ENCODE measurements at places on chromosomes 5 and 9.

DNA sequence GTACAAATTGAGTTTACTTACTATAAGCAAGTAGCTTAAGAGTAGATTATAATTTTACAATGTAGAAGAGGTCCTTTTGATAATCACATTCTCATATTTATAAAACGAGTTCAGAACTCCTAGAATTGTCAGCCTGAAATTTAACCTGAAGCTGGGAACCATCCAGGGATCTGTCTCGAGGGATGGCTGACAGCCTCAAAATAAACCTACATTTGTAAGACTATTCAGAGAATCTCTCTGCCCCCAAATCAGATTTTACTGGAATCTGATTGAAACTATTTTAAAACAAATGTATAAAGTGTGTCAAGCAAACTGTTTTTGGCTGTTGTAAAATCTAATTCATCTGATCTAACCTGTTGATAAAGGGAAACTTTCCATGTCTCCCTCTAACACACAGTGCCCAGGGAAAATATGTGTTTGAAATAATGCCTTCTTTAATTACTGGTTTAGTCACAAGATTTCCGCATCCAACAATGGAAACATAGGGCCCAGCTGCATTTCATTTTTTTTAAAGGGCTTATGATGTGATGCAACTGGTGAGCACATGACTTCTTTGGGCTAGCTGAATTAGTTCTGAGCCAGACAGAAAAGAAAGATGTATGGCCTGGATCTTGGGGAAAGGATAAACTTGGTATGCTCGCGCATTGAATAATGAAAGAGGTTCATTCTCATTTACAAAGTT, 30.3 kb downstream of the SLC25A46 start:
- DNase-seq, result no peak

GRCh38 chr5:174693697-174694385, 30.5 kb upstream of the MSX2 start:
- no peak for DNase-seq

- DNase-seq, result no peak
Observed at GRCh38 chr9:89496645-89497256, 1.2 kb downstream of the SEMA4D start.

DNA sequence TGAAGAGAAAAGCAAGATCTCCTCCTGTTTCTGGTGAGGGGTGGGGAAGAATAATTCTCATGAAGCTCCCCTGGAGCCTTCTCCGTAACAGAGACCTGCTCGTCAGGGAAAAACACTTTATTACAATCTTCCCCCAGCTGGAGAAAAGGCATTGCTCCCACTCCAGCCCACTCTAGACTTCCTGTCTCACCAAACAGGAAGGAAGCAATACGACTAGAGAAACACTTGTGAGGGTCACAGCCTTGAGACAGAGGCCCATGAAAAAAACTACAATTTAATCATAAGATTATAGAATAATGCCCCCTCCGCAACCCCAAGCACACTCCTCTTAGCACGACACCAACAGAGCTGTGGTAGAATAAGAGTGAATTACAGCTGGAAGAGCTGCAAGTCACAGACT, 197.2 kb upstream of the S1PR3 start:
- no peak for DNase-seq

DNA sequence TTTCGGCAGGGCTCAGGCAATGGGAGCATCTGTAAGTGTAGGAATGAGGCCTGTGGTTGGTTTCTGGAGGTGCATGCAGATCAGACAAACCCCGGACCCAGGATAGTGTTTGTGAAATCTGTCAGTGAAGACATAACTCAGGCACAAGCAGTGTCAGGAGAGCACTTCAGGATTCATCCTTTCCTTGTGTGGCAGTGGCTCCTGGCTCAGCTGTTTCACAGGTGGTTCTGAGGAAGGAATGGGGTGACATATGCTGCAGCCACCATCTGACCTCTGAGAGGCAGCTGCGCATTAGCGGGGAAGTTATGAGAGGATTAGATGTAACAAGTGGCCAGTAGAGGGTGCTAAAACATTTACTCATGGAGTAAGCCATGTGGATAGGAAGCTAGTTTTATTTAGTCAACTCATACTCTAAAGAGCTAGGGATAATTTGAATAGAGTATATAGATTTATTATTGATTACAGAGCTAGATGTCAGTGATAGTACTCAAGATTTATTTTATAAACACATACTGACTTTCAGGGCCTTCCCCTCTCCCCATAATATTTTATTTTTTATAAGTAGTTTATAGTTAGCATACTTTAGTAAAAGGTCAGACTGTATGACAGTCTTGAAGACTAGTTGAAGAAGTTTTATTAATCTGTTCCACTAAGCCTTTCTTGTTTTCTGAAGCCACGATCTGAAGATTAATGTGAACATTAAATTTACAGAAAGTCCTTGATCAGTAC, 28.4 kb downstream of the NNT start:
- DNase-seq, result no peak

DNA sequence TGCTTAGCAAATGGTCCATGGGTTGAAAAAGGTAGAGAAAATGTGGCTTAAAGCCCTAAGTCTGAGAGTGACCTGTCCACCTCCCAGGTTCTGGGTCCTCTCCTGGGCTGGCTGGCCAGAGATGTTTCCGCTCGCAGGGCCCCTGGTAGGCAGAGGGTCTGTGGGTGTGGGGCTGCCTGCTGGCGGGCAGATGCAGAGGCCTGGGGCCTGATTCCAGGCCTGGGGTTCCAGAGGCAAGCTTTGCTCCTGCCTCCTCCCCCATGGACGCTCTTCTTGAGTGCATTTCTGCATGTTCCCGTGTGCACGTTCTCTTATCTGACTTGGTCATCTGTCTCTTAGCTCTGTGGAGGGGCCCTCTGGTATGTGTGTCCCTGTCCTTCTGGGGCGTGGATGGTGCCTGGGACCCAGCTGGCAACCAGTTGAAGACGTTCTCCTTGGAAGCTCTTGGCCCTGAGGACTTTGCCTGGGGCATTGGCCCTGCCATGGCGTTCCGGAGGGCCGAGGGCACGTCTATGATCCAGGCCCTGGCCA, 3.8 kb downstream of the MIGA2 start:
- no peak for DNase-seq

DNA sequence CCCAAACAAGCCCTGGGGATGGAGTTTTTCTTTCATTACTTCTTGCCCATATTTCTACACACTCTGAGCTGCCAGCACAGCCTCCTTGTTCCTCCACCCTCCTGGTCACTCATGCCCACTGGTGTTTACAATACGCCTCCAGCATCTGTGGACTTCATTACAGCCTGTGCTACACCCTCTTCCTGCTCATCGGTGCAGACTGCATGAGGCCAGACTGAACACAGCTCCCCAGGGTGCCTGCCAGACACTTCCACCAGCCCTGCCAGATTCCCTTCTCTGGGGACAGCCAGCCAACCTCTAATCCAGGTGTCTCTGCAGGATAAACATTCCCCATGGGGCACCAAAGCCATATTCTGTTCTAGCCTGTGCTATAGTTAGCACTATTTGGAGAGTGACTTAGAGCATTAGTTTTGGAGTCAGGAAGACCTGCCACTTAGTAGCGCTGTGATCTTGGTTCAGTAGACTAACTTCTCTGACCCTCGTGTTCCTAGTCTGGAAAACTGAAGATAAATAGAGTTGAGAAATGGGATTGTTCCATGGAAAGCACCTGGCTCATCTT, 163.8 kb upstream of the KLF4 start:
- DNase-seq, result no peak

- no peak for DNase-seq
Observed at GRCh38 chr5:145680767-145681166, 154.4 kb downstream of the PRELID2 start.

DNA sequence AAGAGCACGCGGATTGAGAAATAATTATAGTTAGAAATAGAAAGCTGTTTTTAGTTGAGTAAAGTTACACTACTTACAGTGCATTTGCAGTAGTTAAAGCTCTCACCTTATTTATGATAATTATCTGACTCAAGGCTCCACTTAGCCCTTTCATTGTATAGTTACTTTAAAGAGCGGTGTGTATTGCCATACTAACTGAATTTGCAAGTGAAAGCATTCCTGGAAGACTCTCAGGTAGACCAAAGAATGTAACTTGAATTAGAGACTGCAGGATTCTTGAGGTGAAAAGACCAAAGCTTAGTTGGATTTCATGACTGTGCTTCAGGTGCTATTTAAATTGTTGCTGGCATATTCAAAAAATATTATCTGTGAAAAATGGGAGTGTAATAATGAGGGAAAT, 4.2 kb upstream of the RASA1 start:
- no peak for DNase-seq

- no peak for DNase-seq
Observed at GRCh38 chr9:133200631-133201030, 8.4 kb downstream of the OBP2B start.

Measured in activated CD4-positive, alpha-beta T cell treated with anti-CD3 and anti-CD28 coated beads, Interleukin-2, amount 50 U/mL, for 4 hours (primary cell).